ENCODE measurements at places on chromosomes 6 and 20. TPM values are rescaled to one million over a fixed set of nuclear protein-coding genes. Genes with fewer than 3 reads are reported as not detected.

CCR6 gene
- not detected for total RNA-seq

GRCh38 chr20:62330576-62331317 is 27.9 kb downstream of the ADRM1 start:
- no peak overlapping the region for H3K4me3 ChIP-seq
- DNase-seq = no peak
- no peaks in the 10 kb centered on the region for H3K4me1 ChIP-seq
- H3K27ac ChIP-seq = no peak overlapping the region
- H3K36me3 ChIP-seq = peaks cover 71% of the 10 kb centered on the region

DNA sequence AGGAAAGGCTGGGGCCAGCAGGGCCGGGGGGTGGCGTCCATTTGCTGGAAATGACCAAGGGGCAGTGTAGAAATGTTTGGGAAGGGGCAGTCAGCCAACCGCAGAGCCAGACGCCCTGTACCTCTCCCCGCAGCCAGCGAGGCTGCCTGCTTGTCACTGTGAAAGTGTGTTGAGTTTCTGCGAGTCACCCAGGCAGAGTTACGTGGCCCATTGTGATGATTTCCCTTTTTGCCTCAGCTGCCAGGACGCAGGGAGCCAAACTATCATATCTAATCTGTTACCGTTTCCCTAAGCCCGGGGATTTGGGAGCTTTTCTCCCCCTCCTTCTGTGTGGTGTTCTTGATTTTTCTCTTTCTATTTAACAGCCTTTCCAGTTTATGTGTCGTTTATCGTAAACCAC is 67.9 kb upstream of the STX16 start:
- no peaks in the 10 kb centered on the region for H3K4me1 ChIP-seq
- no peaks in the 10 kb centered on the region for H3K36me3 ChIP-seq
- H3K4me3 ChIP-seq = no peak overlapping the region
- peak; percentile 21 for DNase-seq

DNA sequence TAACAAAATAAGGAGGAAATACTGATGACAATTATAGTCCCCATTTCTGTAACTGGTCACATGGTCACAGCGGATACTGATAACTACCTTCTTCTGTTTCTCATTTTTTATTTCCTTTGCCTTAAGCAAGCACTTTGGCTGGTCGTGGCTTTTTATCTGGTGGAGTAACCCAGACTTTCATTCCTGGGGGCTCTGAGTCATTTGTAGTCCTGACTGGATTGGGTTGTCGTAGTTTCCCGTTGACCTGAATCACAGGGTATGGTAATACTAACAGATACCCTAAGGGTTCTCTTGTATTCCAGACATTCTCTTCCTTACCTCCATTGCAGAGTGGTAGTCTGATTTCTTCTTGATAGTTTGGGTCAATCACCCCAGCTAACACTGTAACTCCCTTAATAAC is 500.3 kb upstream of the ADGRB3 start:
- H3K36me3 ChIP-seq = no peaks in the 10 kb centered on the region
- no peaks in the 10 kb centered on the region for H3K27me3 ChIP-seq
- H3K4me3 ChIP-seq = no peak overlapping the region
- no peak overlapping the region for H3K27ac ChIP-seq

DNA sequence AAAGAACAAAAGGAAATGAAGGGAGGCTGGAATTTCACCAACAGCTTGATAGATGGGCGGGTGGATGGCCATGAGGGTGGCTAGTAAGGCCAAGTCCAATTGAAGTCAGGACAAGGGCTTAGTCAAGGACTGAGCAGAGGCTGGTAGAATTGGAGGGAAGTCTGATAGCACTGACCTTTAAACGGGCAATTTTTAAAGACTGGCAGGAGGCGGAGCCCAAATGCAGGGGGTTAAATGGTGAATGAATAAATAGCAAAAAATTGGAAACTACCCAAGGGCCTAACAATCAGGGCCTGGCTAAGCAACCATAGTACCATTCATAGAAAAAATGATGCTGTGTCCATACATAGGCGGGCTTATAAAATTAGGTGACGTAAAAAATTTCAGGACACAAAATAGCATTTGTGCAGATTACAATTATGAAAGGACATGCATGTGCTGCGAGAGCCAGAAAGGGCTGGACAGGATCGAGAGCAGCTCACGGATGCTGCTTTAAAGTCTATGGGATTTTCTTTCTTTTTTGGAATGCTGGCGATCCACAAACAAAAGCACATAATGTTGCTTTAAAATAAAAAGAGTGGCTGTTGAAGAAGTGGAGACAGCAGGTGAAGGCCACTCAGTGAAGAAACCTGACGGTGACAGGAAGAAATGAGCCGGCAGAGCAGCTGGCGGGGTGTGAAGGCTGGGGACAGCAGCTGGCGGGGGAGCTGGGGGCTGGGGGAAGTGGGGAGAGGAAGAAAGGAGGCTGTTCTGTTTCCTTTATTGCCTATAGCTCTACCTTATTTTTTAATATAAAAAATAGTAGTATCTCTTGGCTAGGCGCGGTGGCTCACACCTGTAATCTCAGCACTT is 42.8 kb upstream of the TAF8 start:
- no peaks in the 10 kb centered on the region for H3K27me3 ChIP-seq
- no peak overlapping the region for H3K4me3 ChIP-seq
- no peaks in the 10 kb centered on the region for H3K36me3 ChIP-seq

- H3K36me3 ChIP-seq = no peaks in the 10 kb centered on the region
- peaks cover 12% of the 10 kb centered on the region for H3K27me3 ChIP-seq
- H3K27ac ChIP-seq = no peak overlapping the region
- H3K4me3 ChIP-seq = no peak overlapping the region
- H3K4me1 ChIP-seq = 0 out of 2 replicates have a peak, but pooled peaks cover 5% of the 10 kb centered on the region
- no peak for DNase-seq
These were observed 96.0 kb downstream of the PSMB1 start for GRCh38 chr6:170456886-170457698.

DNA sequence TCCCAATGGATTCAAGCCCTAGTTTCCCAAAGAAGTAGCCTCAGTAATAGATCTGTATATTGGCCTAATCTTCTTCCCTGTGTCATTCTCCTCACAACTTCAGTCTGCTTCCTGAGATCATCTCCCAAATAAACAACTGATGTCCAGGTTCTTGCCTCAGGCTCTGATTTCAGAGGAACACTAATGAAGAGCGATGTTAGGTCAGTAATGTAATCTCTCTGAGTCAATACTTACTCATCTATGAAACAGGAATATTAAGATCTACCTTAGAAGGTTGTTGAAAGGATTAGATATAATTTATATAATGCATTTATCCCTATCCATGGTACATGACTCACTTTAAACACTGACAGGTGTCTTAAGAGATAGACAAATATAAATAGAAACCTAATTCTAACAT is 246.0 kb upstream of the FLRT3 start:
- peak; percentile 97 for DNase-seq
- H3K4me3 ChIP-seq = no peak overlapping the region
- H3K27me3 ChIP-seq = no peaks in the 10 kb centered on the region
- peak overlapping the region; percentile 81 for H3K27ac ChIP-seq
- H3K4me1 ChIP-seq = peaks cover 41% of the 10 kb centered on the region

GRCh38 chr6:159801935-159802334 is 1.9 kb downstream of the PNLDC1 start:
- H3K4me3 ChIP-seq = no peak overlapping the region
- no peaks in the 10 kb centered on the region for H3K4me1 ChIP-seq
- DNase-seq = no peak
- H3K36me3 ChIP-seq = peaks cover 16% of the 10 kb centered on the region
- no peak overlapping the region for H3K27ac ChIP-seq

- peak; percentile 61 for DNase-seq
- no peaks in the 10 kb centered on the region for H3K36me3 ChIP-seq
- peaks cover 19% of the 10 kb centered on the region for H3K27me3 ChIP-seq
- peaks cover 6% of the 10 kb centered on the region for H3K4me1 ChIP-seq
- H3K27ac ChIP-seq = no peak overlapping the region
These were observed 9.8 kb downstream of the DUSP15 start for GRCh38 chr20:31860390-31861134.

- peaks cover 16% of the 10 kb centered on the region for H3K4me1 ChIP-seq
- no peaks in the 10 kb centered on the region for H3K36me3 ChIP-seq
- H3K27me3 ChIP-seq = no peaks in the 10 kb centered on the region
- DNase-seq = peak; percentile 76
- no peak overlapping the region for H3K27ac ChIP-seq
- no peak overlapping the region for H3K4me3 ChIP-seq
These were observed 23.6 kb upstream of the WFDC2 start for GRCh38 chr20:45445805-45446562.

- no peaks in the 10 kb centered on the region for H3K36me3 ChIP-seq
- H3K27me3 ChIP-seq = no peaks in the 10 kb centered on the region
- DNase-seq = no peak
- no peak overlapping the region for H3K4me3 ChIP-seq
- no peak overlapping the region for H3K27ac ChIP-seq
These were observed 3.3 kb downstream of the SIM1 start for GRCh38 chr6:100461278-100461916.

GRCh38 chr20:57672164-57672563 is 37.7 kb downstream of the PMEPA1 start:
- no peak for DNase-seq
- H3K4me1 ChIP-seq = peaks cover 10% of the 10 kb centered on the region
- no peak overlapping the region for H3K27ac ChIP-seq
- no peaks in the 10 kb centered on the region for H3K27me3 ChIP-seq
- H3K36me3 ChIP-seq = peaks cover 5% of the 10 kb centered on the region

DNA sequence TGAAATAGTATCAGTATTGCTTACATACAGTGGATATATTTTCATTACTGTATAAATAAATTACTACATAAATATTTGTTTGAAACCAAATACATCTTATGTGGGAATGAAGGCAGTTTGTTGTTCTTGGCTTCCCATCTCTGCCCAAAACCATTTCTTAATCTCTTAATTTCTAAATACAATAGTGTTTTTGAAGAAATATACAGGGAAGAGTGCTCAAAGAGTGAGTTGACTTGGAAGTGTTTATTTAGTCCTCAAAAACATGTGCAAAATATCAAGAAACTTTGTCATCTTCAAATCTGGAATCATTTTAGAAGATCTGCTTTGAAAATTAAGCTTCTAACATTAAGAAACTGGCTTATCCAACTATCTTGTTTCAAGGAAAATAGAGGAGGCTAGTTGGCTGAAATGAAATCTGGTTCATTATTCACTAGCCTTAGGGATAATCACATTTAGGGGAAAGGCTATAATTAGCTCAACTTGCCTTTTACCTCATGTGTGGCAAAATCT is 259.8 kb upstream of the FLRT3 start:
- H3K36me3 ChIP-seq = no peaks in the 10 kb centered on the region
- H3K4me1 ChIP-seq = no peaks in the 10 kb centered on the region
- H3K4me3 ChIP-seq = no peak overlapping the region
- H3K27me3 ChIP-seq = no peaks in the 10 kb centered on the region

- no peaks in the 10 kb centered on the region for H3K27me3 ChIP-seq
- peak within 1 kb of the TSS; percentile 98 for H3K4me3 ChIP-seq
- H3K4me1 ChIP-seq = peaks cover 17% of the 10 kb centered on the region
- H3K36me3 ChIP-seq = peaks cover 22% of the 10 kb centered on the region
- peak; percentile 87 for DNase-seq
- H3K27ac ChIP-seq = peak within 1 kb of the TSS; percentile 56
These were observed at the start of gene VEGFA for GRCh38 chr6:43769526-43770371. Gene VEGFA, plus strand, starts transcription at chr6:43770211.

- H3K4me1 ChIP-seq = peaks cover 7% of the 10 kb centered on the region
- no peaks in the 10 kb centered on the region for H3K36me3 ChIP-seq
- DNase-seq = peak; percentile 35
- H3K27me3 ChIP-seq = no peaks in the 10 kb centered on the region
- H3K27ac ChIP-seq = peak overlapping the region; percentile 20
These were observed 1348.2 kb upstream of the GJE1 start for GRCh38 chr6:140784573-140784972.

GRCh38 chr20:43969501-43970182 is 55.0 kb downstream of the TOX2 start:
- H3K4me1 ChIP-seq = peaks cover 7% of the 10 kb centered on the region
- H3K4me3 ChIP-seq = no peak overlapping the region
- H3K27ac ChIP-seq = no peak overlapping the region
- H3K36me3 ChIP-seq = no peaks in the 10 kb centered on the region

DNA sequence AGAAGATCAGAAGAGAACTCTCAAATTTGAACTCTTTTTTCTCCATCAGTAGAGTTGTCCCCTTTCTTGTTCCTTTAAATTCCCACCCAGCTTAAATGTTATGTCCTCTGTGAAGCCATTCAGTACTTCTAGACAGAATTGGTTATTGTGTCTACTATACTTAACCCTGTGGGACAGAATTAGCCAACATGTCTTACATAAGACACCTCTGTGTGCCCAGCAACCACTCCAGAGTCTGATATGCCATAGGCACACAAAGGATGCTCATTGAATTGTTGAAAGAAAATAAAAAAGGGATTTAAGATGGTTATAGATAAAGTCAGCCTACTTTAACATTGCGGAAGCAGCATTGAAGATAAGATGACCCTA is 77.0 kb upstream of the LTV1 start:
- H3K4me1 ChIP-seq = no peaks in the 10 kb centered on the region
- H3K27ac ChIP-seq = no peak overlapping the region
- DNase-seq = no peak
- H3K27me3 ChIP-seq = no peaks in the 10 kb centered on the region

GRCh38 chr6:132604635-132605152 is 15.2 kb upstream of the TAAR5 start:
- H3K4me1 ChIP-seq = peaks cover 9% of the 10 kb centered on the region
- no peak overlapping the region for H3K4me3 ChIP-seq
- no peaks in the 10 kb centered on the region for H3K27me3 ChIP-seq
- no peaks in the 10 kb centered on the region for H3K36me3 ChIP-seq
- no peak overlapping the region for H3K27ac ChIP-seq

DNA sequence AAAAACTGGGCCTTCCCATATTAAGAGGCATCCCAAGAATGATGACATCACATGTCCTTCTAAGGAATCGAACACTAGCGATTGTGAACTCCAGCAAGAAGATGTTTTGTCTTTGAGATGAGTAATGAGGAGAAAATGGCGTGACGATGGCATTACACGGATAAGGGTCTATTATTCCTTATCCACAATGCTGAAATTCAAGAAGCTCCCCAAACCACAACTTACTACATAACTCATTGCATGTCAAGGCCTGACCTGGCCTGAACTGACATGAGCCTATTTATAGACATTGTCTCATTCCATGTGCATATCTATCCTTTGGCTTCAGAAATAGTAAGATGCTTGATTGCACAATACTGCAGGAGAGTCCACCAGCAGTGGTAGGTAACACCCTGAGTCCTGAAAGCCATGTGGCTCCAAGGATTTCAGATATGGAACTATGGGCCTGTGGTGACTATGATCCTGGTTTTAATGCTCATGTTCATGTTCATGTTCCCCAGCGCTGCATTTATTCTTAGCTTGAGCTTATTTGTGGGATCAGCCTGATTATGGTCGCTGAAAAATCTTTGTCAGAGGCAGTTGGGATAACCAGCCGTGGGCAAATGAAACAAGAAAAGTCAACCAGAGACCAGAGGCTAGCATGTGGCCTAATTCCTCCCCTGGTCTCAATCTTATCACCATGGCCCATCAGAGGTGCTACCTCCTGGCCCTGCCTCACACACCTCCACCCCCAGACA is 183.2 kb upstream of the JARID2 start:
- no peak overlapping the region for H3K27ac ChIP-seq
- H3K27me3 ChIP-seq = no peaks in the 10 kb centered on the region
- DNase-seq = peak; percentile 26
- H3K4me3 ChIP-seq = no peak overlapping the region

- no peaks in the 10 kb centered on the region for H3K36me3 ChIP-seq
- H3K4me1 ChIP-seq = peaks cover 9% of the 10 kb centered on the region
- no peak for DNase-seq
- no peaks in the 10 kb centered on the region for H3K27me3 ChIP-seq
- no peak overlapping the region for H3K27ac ChIP-seq
These were observed 205.8 kb downstream of the ISM1 start for GRCh38 chr20:13426870-13427269.

GRCh38 chr20:3710011-3710466 is 2.4 kb downstream of the SIGLEC1 start:
- no peak overlapping the region for H3K27ac ChIP-seq
- no peaks in the 10 kb centered on the region for H3K27me3 ChIP-seq
- H3K36me3 ChIP-seq = no peaks in the 10 kb centered on the region
